Effector memory CD4-positive, alpha-beta T cell (primary cell): ENCODE measurements at places on chromosomes 6 and 20.

- DNase-seq, result no peak
Observed at GRCh38 chr6:10838794-10839333, 525 bp upstream of the MAK start.

GRCh38 chr6:83952830-83953229 is 80.7 kb upstream of the MRAP2 start:
- no peak for DNase-seq

DNA sequence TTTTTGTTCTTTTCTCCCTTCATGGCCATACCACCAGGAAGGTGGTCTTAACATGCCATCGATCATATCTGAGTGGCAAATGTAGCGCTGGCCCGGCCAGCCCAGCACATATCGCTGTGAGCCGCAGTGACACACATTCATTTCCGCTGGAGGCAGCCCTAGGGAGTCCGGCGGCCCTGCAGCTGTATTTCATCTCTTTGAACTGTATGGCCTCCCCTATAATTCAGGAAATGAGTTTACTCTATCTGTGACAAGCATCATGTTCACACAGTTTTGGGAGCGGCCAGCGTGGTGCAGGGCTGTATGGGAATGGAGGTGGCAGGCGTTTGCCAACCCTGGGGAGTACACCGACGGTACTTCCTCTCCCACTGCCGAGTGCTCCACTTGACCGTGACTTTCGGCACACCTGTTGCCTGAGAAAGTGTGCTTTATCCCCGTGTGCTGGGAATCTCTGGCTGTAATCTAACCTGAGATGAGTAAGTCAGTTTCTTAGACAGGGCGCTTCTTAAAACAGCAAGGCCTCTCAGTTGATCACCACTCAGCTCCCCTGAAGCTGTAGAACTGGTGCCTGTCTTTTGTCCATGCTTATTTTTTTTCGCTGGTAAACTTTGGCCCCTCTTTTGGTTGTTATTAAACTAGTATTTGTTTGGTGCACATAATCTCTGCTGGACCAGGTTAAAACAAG is 257.1 kb upstream of the TAB2 start:
- DNase-seq, result peak; percentile 31

- DNase-seq, result no peak
Observed at GRCh38 chr20:48349656-48350055, 478.1 kb downstream of the PREX1 start.

GRCh38 chr6:89862698-89863097 is 31.6 kb upstream of the GJA10 start:
- no peak for DNase-seq

GRCh38 chr6:167742719-167743303 is 83.9 kb upstream of the AFDN start:
- DNase-seq, result no peak

- DNase-seq, result no peak
Observed at GRCh38 chr20:41261790-41262717, 55.5 kb downstream of the ZHX3 start.

GRCh38 chr20:1813674-1814635 is 81.3 kb upstream of the SIRPA start:
- DNase-seq, result no peak

DNA sequence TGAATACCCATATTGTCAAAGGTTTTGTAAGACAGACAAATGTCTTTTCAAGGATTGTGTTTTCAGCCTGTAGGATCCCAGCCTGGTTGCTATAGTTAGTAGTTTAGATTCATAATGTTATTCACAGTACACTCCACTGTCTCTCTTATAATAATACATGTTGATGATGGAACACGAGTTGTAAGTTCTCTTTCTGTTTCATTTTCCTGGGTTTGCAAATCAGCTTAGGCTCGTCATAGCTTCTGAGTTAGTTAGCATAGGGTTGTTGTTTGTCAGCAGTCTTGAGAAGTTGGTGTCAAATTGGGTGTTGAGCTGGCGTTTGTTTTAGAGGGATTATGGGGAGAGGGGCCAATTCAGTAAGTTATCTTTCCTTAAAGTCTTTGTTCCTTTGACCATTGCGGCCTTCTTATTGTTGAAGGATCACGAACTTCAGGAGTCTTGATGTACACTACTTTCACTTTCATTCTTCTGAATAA is 45.8 kb downstream of the QKI start:
- DNase-seq, result peak; percentile 6

DNA sequence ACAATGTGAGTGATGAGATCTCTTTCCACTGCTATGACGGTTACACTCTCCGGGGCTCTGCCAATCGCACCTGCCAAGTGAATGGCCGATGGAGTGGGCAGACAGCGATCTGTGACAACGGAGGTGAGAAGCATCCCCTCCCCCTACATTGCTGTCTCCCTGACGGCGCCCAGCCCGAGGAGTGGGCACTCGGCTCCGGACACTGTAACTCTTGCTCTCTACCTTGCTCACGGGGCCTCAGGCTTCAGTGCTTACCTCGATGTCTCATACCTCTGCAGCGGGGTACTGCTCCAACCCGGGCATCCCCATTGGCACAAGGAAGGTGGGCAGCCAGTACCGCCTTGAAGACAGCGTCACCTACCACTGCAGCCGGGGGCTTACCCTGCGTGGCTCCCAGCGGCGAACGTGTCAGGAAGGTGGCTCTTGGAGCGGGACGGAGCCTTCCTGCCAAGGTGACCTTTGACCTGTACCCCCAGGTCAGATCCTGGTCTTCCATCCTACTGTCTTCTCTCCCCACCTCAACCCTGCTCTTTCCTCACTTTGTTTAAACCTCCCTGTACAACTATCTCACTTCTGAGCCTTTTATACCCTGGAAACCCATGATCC is 1.3 kb downstream of the CFB start:
- DNase-seq, result no peak

DNA sequence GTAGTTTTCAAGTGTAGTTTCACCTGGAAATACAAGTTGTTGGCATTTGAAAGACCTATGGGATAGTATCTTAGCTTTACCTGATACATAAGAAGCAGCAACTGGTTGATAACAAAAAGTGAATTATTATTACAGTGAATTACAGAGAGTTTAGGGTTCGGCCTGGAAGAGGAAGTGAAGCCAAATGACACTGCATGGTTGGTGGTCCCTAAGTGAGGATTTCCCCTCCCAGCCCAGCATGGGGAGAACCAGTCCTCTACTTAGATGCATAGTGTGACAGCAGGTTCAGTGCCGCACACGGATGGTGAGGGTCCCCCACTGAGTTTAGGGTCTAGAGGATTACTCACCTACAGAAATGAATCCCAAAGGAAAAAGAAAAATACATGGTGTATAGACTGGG is 18.1 kb downstream of the HLA-DPB1 start:
- no peak for DNase-seq

- DNase-seq, result no peak
Observed at GRCh38 chr20:63360850-63361518, at the start of gene CHRNA4. TSS of gene CHRNA4 (minus strand) at chr20:63361349. CDS start at chr20:63361165, 184 bp downstream.

GRCh38 chr20:62795023-62795761 is 1.1 kb upstream of the MRGBP start:
- DNase-seq, result peak; percentile 42

- DNase-seq, result no peak
Observed at GRCh38 chr6:33193619-33194018, 1.4 kb upstream of the COL11A2 start.

DNA sequence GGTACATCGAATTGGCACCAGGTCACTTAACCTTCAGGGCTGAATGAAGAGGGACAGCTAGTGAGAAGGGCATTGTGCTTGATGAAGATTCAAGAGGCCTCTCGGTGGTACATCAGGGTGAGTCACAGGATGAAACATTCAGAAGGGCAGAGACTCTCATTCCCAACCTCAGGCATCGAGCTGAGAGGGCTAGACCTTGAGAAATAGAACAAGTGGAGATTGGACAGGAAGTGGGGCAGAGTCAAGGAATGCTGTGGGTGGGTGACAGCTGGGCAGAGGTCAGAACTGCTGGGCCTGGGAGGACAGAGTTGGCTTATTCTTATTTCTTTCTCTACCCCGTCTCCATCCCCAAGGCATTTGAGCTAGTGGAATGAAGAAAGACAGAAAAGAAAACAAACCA is 126.0 kb downstream of the SCML4 start:
- DNase-seq, result no peak

DNA sequence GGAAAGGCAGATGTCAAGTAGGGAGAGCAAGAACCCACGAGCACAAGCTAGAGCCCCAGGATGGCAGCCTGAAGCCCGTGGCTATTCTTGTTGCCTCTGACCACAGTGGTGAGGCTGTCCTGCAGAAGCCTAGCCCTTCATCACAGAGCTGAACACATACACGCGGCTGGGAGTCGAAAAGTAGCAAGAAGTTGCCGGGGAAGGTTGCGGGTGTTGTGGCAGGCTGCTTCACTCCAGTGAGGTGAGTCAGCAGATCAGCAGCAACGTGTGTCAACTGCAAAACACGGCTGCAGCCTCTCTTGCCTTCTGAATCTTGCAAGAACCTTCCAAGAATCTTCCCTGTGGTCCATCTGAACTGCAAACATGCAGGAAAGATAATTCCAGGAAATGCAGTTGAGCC is 10.6 kb upstream of the STX16 start:
- no peak for DNase-seq

DNA sequence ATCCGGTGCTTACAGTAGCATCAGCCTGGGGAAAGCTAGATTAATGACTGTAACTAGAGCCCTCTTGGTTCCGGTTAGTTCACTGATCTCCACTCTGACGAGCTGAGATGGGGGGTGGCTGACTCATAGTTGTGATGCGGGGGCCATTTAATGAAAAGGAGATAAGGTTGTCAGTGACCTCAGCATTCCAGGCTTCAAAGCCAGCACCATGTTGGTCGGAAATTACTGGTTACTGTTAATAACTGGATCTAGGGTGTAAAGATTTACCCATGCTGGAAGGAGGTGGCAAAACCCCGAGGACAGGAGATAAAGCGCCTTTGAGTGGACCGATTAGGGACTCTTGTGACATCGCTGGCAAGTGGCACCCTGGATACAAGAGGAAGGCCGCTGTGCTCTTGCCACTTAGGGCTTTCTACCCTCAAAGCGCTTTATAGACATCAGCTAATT is 21.1 kb downstream of the FOXC1 start:
- DNase-seq, result no peak

- DNase-seq, result no peak
Observed at GRCh38 chr6:63305277-63305676, 14.5 kb downstream of the LGSN start.

- peak; percentile 25 for DNase-seq
Observed at GRCh38 chr20:32965581-32966373, 38.5 kb downstream of the SUN5 start.

- no peak for DNase-seq
Observed at GRCh38 chr6:7271205-7271534, 41.8 kb downstream of the SSR1 start.

DNA sequence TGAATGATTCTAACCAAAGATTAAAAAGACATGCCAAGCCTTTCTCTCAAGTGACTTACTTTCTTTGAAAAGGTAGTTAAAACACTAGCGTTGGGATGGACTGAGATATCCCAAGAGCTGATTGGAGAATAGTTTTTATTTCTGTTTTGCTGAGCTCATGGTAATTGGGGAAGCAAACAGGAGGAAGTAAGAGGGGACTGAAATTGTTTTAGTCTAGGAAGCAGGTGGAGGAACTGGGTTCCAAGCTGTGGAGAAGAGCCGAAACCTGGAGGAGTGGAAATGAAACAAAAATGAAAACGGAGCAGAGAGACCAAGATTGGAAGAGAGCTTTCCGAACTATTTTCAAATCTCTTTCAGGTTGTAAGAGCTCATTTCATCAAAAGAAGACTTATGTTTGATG is 59.9 kb upstream of the TENT5A start:
- DNase-seq, result no peak

DNA sequence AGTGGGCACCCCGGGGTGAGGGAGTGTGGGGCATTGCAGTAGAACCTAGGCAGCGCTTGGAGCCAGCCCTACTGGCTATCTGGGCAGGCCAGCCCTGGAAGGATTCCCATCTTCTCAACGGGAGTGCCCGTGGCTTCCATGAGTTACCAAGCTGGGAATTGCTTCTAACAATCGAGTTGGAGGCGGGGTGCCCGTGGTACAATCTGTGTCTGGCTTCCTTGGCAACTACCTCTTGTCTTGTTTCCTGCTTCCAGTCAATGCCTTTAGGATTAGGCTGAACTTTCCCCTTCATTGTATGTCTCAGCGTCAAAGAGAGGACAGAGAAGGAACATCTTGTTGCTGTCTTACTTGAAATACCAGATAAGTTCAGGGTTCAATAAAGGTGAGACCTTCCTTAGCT is 33.3 kb downstream of the PPP1R14C start:
- no peak for DNase-seq

GRCh38 chr6:75290136-75290945 is 5.7 kb upstream of the TMEM30A start:
- no peak for DNase-seq

DNA sequence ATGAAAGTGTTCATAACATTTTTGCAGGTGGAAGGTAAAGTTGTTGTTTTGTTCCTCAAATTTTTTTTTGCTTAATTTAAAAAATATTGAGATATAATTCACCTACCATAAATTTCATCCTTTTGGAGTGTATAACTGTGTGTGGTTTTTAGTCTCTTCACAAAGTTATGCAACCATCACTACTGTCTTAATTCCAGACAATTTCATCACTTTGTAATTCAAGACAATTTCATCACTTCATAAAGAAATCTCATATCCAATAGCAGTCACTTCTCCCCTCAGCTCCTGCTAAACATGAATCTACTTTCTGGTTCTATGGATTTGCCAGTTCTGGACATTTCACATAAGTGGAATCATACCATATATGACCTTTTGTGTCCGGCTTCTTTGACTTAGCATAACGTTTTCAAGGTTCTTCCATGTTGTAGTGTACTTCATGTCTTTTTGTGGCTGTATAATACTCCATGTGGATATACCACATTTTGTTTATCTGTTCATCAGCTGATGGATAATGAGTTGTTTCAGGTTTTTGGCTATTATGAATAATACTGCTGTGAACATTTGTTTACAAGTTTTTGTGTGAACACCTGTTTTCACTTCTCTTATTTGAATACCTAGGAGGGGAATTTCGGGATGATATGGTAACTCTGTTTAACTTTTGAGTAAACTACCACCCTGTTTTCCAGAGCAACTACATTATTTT is 18.8 kb downstream of the ZFAND3 start:
- DNase-seq, result no peak

DNA sequence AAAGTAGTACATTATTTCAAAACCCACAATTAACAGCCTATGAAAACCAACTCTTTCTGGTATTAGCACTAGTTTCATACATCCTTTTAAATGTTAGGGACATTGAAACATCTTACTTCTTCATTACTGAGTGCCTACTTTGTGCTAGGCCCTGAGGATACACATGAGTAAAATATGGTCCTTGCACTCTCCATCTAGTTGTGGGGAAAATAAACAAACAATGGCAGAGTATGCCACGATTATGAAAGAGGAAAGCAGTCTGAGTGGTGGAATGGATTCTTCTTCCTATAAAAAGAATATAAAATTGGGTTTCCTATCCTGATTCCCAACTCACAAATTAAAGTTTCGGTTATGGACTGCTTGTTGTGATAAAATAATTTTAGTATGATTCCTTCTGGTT is 84.9 kb downstream of the ATXN1 start:
- no peak for DNase-seq

DNA sequence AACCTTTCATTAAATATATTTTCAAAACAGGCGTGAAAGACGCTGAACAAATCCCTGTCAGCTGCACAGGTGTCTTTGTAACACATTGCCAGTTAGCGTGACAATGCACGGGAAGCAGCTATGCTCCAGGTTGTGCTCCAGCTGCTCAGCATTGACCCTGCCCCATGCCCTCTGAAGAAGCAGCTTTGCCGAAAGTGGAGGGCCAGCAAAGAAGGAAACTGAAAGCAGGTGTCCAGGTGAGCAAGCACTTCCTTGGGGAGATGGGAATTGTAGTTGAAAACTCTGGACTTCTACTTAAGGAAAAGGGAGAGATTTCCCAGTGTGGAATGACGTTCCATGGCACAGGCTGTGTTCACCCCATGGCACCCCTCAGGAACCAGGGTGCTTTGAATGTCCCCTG is 125.7 kb downstream of the TTLL2 start:
- no peak for DNase-seq

GRCh38 chr6:3809982-3810381 is 39.2 kb upstream of the FAM50B start:
- DNase-seq, result no peak
